ENCODE measurements at places on chromosomes 1 and 21.

- no peak for DNase-seq
Observed at GRCh38 chr1:2532485-2533160, 2.6 kb upstream of the HES5 start.

- DNase-seq: no peak
Observed at GRCh38 chr21:45112371-45112770, 38.0 kb downstream of the ADARB1 start.

- DNase-seq: no peak
Observed at GRCh38 chr1:7250597-7251453, 465.6 kb downstream of the CAMTA1 start.

GRCh38 chr1:203351037-203351625, at the start of gene FMOD:
Gene FMOD, minus strand, starts transcription at chr1:203351122. Its CDS starts 2,852 bp downstream, at chr1:203348270.
- DNase-seq: peak; percentile 25

DNA sequence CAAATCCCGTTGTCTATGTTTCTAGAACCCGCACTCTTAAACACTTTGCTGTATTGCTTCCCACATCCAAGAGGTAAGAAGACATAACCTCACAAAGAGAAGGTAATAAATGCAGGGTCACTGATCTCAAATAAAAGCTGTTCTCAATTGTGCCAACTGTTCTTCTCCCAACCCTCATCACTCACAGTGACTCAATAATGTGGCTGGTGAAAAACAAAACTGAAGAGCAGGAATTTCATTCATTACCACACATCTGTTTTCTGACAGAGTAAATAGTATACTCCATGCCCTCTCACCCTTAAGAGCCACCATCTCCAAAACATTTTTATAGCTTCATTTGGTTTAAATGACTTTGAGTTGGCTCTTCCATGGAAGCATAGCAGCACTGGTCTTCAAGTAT, 6.2 kb upstream of the ERICH3 start:
- DNase-seq: no peak

- DNase-seq: no peak
Observed at GRCh38 chr1:162398999-162399580, 12.8 kb downstream of the SH2D1B start.

DNA sequence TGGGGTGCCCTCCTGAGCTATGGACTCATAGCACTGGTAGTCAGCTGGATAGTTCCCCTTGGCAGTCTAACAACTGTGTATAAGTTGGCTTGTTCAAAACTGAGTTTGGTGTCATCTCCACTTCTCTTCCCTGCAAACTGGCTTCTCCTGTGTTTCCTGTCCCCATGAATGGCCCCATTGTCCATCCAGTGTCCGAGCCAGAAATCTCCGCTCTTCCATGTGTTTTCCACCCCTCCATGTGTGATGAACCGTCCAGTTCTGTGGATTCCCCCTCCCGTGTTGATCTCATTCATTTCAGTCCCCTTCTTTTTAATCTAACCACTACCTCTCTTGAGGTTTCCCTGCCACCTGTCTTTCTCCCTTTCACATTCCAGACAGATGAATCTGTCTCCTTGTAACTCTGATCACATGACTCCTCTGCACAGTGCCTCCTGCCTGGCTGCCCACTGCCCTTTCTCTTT, 195.7 kb downstream of the ROR1 start:
- DNase-seq: no peak

DNA sequence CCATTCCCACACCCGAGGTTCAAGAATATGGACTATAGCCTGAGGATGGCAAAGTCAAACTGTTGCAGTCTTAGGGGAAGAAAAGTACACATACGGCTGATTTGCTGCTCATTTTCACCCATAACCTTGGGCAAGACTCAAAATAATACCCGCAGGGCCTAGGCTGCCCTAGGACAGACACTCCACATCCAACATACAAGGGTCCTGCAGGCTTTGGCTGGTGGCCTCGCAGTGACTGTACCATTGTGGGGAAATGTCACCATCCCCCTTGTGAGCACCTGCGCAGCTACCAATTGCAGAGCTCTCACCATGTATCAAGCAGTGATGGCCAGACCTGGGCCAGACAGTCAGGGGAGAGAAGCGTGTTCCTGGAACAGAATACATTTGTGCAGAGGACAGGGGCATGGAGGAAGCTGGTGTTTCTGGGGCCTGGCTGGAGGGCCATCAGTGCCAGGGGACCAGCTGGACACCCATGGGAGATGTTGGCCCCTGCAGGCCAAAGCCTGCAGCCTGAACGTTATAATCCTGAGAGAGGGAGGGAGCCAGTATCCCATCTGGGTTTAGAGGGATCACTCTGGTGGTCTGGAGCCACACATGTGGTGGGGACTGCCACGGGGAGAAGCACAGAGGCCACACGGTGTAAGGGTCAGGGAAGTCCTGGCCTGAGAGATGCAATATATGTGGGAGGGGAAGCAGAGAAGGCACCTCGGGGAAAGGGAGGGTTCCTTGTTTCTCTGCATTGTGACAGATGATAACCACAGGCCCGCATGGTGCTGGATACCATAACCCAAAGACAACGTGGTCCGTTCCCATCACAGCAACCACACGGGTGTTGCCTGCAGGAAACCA, 101.2 kb downstream of the GLIS1 start:
- peak; percentile 85 for DNase-seq

- DNase-seq: no peak
Observed at GRCh38 chr1:163771637-163772036, 449.9 kb downstream of the NUF2 start.

DNA sequence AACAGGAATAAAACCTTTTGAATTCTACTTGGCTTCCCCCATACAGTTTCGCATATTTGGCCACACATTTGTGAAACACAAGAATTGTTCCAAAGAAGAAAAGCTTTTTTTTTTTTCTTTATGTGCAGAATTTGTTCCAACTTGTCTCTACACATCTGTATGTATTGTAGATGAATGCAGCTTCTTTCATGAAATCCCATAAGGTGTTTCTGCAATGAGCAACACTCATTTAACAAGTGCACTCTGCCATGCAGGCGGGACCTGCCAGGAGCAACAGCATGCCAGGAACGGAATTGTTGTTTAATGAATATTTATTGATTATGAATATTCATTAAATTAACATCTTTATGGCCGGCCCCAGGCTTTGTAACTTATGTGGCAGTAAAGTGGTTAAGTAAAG, 1075.0 kb downstream of the TTLL7 start:
- DNase-seq: no peak

DNA sequence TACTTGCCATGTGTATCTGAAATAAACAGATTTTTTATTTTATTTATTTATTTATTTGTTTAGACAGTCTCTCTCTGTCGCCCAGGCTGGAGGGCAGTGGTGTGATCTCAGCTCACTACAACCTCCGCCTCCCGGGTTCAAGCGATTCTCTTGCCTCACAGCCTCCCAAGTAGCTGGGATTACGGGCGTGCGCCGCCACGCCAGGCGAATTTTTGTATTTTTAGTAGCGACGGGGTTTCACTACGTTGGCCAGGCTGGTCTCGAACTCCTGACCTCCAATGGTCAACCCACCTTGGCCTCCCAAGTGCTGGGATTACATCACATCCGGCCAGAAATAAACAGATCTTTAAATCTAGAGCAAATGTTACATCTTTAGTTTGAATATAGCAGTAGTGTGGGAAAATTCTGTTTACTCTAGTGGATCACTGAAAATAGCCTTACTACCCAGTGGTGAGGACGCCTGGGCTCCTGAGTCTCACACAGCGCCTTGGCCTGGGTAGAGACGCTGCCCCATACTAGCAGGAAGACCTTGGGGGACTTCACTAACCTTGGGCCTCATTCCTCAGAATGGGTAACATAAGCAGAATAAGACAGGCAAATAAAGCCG, 709 bp downstream of the GART start:
- DNase-seq: peak; percentile 58

DNA sequence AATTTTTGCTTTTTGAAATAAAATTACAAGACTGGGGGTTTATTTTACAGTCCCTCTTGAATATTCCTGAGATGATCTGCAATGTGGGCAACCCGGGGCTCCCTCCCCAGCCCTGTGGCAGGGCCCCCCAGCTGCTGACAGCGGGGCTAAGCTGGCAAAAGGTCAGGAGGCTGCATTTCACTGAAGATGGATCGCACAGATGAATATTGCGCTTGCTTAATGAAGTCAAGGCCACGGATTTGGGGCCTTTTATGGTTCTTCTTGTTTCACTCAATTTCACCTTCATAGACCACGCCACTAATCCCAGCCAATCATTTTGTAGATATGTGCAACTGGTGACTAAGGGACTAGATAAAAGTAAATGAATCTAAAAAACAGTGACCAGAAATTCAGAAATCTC, 50.8 kb upstream of the SLC22A15 start:
- DNase-seq: no peak

GRCh38 chr1:101356604-101357443, 120.0 kb downstream of the S1PR1 start:
- DNase-seq: no peak

DNA sequence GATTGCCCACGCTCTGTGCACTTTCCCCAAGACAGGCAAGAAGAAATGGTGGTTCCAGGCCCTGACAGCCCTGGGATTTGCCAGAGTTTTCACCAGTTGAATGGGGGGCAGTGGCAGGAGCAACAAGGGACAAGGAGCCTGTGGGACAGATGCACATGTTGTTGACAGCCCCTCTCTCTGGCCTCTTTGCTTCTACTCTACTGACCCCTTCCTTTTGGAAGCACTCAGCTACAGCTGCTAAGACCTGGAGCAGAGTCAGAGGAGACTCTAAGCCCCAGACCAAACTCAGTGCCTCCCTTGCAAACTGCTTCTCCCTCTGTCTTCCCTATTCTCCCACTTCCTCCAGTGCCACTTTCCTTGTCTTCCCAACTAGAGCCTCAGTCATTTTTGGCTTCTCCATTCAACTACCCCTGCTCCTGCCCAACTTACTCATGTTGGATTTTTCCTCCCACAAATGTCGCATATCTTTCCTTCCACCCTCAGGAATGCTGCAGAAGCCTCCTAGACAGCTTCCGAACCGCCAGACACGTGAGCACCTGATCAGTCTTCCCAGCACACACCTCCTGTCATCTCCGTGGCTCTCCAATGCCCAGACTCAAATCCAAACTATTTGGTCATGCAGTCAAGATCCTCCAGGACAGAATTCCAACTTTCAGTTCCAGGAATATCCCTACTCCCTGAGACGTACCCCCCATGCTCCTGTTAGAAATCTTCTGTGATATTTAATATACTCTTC, 9.1 kb downstream of the INKA2 start:
- no peak for DNase-seq

GRCh38 chr21:40143822-40144525, 276.7 kb downstream of the PCP4 start:
- peak; percentile 51 for DNase-seq

GRCh38 chr1:54108156-54108555, 44.6 kb downstream of the CDCP2 start:
- no peak for DNase-seq

DNA sequence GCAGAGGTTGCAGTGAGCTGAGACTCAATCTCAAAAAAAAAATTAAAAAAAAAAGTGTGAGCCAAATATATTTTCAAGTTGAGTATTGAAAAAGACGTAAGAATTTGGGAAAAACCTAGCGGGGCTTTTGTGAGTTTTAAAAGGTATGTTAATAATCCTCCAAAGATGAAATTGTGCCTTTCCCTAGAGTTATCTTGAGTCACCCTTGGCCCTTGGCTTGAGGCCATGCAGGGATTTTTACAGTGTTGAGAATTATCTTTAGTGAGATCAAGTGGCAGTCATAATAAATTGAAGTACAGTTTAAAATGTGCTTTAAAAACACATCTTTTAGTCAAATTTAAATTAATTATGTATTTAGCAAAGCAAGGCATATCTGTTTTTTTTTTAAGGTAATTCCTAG, 32.7 kb downstream of the PPP2R5A start:
- no peak for DNase-seq

DNA sequence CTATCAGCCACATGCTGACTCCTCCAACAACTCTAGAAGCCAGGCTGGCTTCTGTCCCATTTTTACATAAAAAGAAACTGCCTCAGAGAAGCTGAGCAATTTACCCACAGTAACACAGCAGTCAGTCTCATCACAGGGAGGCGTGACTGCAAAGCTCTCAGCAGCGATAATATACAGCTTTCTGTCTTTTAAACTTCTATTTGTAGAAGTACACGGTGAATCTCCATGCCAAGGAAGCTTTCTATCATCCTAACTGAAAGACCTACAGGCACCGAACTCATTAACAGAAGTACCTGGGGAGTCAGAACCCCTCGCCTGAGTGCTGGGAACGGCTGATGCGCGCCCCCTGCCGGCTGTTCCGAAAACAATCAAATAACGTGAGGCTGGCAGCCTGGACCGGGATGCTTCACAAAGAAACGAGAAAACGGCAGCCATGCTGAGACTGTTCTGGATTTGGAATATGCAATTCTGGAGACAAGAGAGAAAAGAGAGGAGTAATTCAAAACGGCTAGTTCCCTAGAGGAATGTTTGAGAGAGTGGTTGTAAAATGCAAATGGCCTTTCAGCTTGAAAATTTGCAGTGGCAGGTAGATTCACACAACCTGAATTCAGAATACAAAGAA, 43.5 kb upstream of the RAB4A start:
- DNase-seq: peak; percentile 86
